NCI-H1930 (cell line): ENCODE measurements at places on chromosomes 5 and 9.

GRCh38 chr5:54024466-54024865, 285.9 kb downstream of the ARL15 start:
- DNase-seq: no peak

DNA sequence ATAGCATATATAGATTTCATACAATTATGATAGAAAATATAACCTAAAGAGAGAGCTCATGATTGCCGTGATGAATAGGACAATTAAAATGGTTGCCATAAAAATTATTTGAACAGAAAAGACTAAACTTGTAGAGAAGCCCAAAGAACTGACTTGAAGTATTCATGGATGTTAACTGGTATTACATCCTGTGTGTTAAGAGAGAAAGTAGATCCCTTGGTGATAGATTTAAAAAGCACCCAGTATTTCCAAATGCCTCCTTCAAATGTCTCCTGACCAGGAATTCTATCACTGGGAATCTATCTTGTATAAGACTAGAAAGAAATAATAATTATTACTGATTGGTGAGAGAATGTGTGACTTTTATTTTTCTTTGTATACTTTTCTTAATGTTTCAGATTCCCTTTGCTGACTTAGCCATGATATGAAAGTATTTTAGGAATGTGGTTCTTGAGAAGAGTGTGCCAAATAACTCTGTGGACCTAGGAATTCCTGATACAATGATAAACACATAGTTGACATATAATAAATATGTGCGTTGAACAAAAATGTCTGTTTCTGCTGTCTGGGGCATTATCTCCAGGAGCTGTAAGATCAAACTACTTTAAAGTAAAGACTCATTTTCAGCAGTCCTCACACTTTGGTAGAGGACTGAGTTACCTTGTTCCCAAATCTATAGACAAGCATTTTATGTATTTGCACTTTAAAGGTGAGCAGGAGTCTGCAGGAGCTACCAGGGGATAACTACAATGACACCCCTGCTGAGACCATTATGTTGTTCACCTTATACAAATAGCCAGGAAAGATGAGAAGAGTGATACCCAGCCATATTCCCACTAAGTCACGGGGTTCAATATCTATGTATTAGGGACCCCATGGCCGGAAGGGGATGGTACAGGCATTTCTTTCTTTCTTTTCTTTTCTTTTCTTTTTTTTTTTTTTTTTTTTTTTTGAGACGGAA, 211.1 kb upstream of the TLE4 start:
- DNase-seq: peak; percentile 36

DNA sequence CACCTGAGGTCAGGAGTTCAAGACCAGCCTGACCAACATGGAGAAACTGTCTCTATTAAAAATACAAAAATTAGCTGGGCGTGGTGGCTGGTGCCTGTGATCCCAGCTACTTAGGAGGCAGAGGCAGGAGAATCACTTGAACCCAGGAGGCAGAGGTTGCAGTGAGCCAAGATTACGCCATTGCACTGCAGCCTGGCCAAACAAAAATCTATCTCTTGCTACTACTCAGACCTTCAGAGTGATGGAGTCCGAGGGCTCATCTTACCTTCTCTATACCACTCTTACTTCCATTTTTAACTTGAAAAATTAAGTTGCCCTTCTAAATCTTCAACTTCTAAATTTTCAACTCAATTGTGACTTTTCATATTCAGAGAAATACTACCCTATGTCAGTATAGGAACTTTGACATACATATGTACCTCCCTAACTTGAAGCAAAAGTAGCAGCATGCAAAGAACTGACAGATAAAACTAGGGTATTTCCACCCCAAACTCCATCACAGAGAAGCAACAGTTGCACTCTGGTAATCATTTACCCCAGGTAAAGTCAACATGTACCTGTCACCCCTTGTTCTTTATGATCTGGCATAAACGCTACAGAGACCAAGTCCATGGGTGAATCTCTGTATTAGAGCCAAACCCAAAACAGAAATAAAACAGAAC, 11.4 kb downstream of the ZFAND5 start:
- DNase-seq: no peak

GRCh38 chr5:174910245-174910737, 185.9 kb downstream of the MSX2 start:
- DNase-seq: peak; percentile 1

DNA sequence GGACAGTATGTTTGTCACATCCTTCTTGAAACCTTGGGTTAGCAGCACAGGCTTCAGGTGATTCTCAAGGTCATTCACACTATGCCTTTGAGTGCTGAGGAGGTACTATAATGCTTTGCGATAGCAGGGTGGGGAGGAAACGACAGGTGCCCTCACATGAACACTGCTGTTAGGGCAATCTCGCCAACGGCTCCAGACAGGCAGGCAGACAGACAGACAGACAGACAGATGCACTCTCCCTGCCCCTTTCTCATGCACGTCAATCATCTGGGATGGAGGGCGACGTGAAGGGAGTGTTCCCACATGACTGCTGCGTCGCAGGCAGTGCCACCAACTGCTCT, 82.9 kb downstream of the RAPGEF1 start:
- DNase-seq: no peak

GRCh38 chr9:36346569-36346968, 53.5 kb downstream of the RNF38 start:
- DNase-seq: peak; percentile 68

- DNase-seq: no peak
Measured at GRCh38 chr5:13673511-13673910, 271.0 kb downstream of the DNAH5 start.

DNA sequence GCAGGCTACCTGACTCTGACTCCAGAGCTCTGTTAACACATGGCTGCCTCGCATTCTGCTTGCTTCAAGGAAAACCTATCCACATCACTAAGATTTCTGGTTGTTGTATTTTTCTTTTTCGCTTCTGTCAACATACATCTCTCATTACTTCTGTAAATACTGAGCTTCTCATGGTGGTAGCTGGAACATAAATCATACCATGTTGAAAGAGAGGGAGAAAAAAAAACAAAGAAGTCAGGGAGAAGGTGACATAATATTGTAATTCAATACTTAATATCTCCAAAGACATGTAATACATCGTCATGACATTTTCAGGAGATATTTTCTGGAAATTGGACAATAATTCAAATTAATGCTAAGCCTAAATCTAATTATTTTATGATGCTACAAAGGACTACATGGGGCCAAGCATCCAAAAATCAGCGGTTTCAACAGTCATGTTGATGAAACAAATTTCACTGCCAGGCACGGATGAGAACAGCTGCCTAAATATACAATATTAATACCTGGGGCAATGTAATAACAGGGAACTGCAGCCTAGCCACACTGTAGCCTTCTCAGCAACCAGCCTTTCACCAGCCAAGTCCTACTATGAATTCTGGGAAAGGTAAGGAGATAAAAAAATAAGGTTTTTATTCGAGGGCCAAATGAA, 332.0 kb downstream of the TRIM32 start:
- DNase-seq: no peak

GRCh38 chr9:118269623-118270022, 565.4 kb downstream of the TLR4 start:
- DNase-seq: no peak

GRCh38 chr9:129568560-129569501, 52.1 kb downstream of the C9orf50 start:
- no peak for DNase-seq

GRCh38 chr5:63555874-63556273, 406.4 kb downstream of the HTR1A start:
- no peak for DNase-seq

GRCh38 chr5:176379881-176380280, 8.5 kb downstream of the NOP16 start:
- no peak for DNase-seq

DNA sequence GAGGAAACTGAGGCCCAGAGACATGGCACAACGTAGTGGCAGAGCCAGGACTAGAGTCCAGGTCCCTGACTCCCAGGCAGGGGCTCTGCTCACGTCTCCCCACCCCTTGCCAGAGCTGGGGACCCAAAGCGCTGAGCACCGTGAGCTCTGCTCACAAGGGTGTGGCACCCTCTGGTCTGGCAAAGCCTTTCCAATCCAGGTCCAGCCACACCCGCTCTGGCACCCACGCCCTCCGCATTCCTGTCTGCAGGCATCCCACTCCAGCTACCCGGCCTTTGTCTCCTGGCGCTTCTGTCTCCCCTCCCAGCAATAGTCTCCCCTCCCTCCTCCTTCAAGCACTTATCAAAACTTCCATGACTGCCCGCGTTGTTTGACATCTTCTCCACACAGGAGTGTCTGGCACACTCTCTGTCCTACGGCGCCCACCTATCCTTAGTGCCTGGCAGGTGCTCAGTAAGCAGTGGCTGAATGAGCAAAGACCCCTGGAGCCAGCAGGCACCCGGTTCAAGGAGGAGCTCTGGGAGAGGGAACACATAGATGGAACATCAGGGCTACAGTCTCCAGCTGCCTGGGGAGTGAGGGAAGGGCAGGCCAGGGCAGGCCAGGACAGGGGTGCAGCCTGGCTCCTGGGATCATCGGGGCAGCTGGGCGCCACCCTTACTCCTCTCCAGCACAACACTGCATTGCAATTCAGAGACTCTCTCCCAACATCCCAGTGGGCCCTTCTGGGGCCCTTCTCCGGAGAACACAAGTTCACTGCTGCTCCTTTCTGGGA, 12.0 kb downstream of the HIGD2A start:
- DNase-seq: no peak

DNA sequence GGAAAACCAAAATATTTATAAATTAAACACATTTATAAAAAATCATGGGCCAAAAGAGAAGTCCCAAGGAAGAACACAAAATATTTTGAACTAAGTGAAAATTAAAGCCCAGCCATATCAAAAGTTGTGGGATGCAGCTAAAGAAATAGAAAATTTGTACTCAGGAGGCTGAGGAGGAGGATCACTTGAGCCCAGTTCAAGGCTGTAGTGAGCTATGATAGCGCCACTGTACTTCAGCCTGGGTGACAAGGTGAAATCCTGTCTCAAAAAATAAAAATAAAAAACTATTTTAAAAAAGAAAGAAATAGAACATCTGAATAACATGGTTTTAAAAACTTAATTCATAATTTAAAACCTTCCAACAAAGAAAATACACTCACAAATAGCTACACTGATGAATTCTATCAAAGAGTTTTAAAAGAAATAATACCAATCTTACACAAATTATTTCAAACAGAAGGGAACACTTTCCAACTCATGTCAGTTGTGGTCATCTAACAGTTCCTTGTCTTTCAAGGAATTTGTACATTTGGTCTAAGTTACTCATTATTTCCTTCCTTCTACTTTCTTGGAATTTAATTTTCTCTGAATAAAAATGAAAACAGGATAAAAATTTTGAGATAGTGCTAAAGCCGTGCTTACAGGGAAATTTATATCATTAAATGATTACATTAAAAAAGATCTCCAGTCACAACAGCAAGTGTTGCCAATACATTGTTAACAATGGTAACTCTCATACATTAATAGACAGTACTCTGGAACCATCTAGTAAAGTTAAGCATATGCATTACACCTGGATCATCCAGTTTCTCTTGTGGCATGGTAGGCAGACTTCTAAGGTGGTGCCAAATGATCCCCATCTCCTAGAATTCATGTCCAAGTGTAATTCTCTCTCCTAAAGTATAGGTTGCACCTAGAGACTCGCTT, 17.8 kb downstream of the PTBP3 start:
- no peak for DNase-seq
